A549 treated with DMSO at 1 μM for 4 hours (cell line): ENCODE measurements at places on chromosomes 11 and 22. TPM values are rescaled to one million over a fixed set of nuclear protein-coding genes. Genes with fewer than 3 reads are reported as not detected.

CCDC81 gene
- total RNA-seq = 0.31 to 0.71 TPM (median 0.35 TPM) in 4 of 5 replicates, not detected in the other

KRTAP5-10 gene
- not detected in 5 replicates for total RNA-seq

SLC22A25 gene
- not detected in 5 replicates for total RNA-seq

PRDM11 gene
- total RNA-seq = 6.0 to 9.4 TPM (median 8.1 TPM) in 5 replicates

OLFML1 gene
- not detected in 5 replicates for total RNA-seq

SHANK3 gene
- total RNA-seq = 2.6 to 5.4 TPM (median 4.1 TPM) in 5 replicates

SCUBE2 gene
- 0.21 to 0.52 TPM (median 0.44 TPM) in 5 replicates for total RNA-seq

DENND6B gene
- total RNA-seq = 1.9 to 3.2 TPM (median 3.0 TPM) in 5 replicates

MMP8 gene
- not detected in 5 replicates for total RNA-seq

MPPED2 gene
- not detected in 5 replicates for total RNA-seq

NDUFS3 gene
- 106 to 135 TPM (median 129 TPM) in 5 replicates for total RNA-seq

OR6A2 gene
- not detected in 5 replicates for total RNA-seq

NAALADL1 gene
- not detected in 5 replicates for total RNA-seq

PANX2 gene
- total RNA-seq = 5.8 to 7.5 TPM (median 6.3 TPM) in 5 replicates

ALDH3B1 gene
- total RNA-seq = 117 to 131 TPM (median 121 TPM) in 5 replicates

KRTAP5-11 gene
- not detected in 5 replicates for total RNA-seq

CHRM1 gene
- 0.03 to 0.11 TPM (median 0.04 TPM) in 3 of 5 replicates, not detected in the others for total RNA-seq

CARD18 gene
- total RNA-seq = not detected in 5 replicates

CBLIF gene
- total RNA-seq = not detected in 5 replicates

PATE3 gene
- total RNA-seq = not detected in 5 replicates

OR2AT4 gene
- total RNA-seq = 0.01 TPM in 2 of 5 replicates, not detected in the others

RNF26 gene
- 32.7 to 44.8 TPM (median 36.3 TPM) in 5 replicates for total RNA-seq

KRTAP5-8 gene
- total RNA-seq = not detected in 5 replicates

DDI1 gene
- not detected in 5 replicates for total RNA-seq

MMP1 gene
- total RNA-seq = 0.85 to 1.6 TPM (median 1.4 TPM) in 5 replicates

CRY2 gene
- 2.9 to 4.0 TPM (median 3.3 TPM) in 5 replicates for total RNA-seq

WT1 gene
- total RNA-seq = 5.9 to 6.9 TPM (median 6.1 TPM) in 5 replicates

B4GALNT4 gene
- 12.3 to 21.3 TPM (median 16.7 TPM) in 5 replicates for total RNA-seq

RTN4RL2 gene
- 75.3 to 131 TPM (median 110 TPM) in 5 replicates for total RNA-seq

MEI1 gene
- total RNA-seq = not detected in 5 replicates

CCDC116 gene
- total RNA-seq = 0.05 to 0.06 TPM (median 0.05 TPM) in 3 of 5 replicates, not detected in the others

CENPM gene
- 31.5 to 39.1 TPM (median 36.7 TPM) in 5 replicates for total RNA-seq

CHADL gene
- total RNA-seq = 0.05 TPM in 1 of 5 replicates, not detected in the others

PHETA2 gene
- not detected in 5 replicates for total RNA-seq

P2RY6 gene
- total RNA-seq = 9.4 to 18.6 TPM (median 13.2 TPM) in 5 replicates

TMPRSS5 gene
- 0.09 to 0.14 TPM (median 0.12 TPM) in 5 replicates for total RNA-seq

SCN3B gene
- total RNA-seq = 0.10 to 0.25 TPM (median 0.15 TPM) in 5 replicates

OR51B2 gene
- not detected in 5 replicates for total RNA-seq

OR51E2 gene
- not detected in 5 replicates for total RNA-seq

EIF3F gene
- total RNA-seq = 285 to 332 TPM (median 316 TPM) in 5 replicates

KDM4D gene
- 0.40 to 0.70 TPM (median 0.47 TPM) in 5 replicates for total RNA-seq
